ENCODE measurements at places on chromosomes 11 and 22.

DNA sequence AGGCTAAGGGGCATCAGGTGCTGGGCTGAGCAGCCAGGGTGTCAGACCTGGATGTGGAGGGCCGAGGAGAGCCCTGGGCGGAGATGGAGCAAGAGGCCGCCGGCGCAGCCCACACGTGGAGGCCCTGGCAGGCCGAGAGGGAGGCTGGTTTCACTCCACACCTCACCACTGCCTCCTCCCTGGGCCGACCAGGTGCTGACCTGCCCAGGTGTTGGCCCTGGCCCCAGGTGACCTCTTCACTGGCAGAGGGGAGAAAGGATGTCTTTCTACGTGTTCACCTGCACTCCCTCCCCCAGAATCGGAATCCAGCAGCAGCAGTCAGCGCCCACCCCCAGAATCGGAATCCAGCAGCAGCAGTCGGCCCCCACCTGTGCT lies 781 bp downstream of the ANO9 start:
- DNase-seq = no peak

DNA sequence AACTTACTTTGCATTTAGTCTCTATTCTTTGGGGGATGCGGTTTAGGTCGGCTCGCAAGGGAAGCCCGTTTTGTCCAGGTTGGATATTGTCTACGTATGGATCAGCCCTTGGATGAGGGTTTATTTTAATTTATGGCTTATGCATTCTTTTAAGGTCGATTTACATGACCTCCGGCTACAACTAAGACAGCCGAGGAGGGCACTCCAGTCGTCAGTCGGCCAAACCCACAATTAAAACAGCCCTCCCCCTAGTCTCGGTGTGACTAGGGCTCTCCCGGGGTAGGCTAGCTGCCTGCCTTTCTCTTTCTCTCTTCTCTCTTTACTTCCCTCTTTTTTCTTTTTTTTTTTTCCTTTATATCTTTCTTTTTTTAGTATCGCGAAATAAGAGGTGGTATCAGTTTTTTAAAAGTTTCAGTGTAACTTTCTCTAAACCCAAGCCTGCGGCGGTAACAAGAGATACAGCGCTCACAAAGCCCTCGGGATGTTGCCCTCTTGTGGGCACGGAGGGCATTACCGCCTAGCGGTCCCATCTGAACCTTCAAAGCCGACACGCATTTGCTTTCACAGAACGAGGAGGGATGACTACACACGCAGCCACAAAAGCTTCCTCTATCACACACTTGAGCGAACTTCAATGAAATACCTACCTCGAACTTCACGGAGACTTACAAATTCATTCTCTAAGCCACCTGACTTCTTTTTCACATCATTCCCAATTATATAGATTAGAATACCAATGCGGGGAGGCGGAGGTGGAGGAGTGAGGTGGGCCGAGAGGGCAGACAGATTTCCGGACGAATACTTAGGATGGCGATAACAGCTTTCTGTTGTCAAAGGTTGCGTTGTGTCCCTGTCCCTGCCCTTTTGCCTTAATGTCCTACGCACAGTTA lies 132.3 kb upstream of the C11orf58 start:
- peak; percentile 79 for DNase-seq

- no peak for DNase-seq
Observed at GRCh38 chr11:70672991-70673653, 274.8 kb downstream of the CTTN start.

DNA sequence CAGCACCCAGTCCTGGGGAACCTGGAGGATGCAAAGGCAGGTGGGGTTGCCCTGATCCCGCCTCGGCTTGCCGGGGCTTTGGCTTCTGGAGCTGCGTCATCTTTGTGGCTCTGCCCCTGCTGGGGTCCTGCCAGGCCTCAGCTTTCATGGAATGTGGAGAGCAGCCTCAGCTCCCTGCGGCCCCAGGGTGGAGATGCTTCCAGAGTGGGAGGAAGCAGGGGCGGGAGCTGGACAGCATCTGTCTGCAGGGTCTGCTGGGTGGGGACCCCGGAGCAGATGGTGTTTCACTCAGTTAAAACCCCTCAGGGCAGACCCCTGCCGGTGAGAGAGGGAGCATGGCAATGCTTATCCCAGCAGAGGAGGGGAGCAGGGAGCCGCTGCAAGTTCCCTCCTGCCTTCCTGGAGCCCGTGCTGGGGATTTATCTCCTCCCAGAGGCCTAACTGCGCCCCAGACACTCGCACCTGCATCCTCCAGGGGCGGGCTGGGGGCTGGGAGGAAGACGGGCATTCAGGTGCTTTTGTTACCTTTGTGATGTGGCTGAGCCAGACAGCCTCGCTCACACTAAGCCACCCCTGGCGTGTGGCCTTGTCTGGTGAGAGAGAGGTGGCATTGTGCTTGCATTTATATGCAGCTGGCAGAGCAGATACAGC lies 15.7 kb downstream of the GRIK4 start:
- DNase-seq = no peak

- DNase-seq = no peak
Observed at GRCh38 chr11:132409573-132410355, 1039.3 kb downstream of the NTM start.

GRCh38 chr11:103985041-103985440 lies 51.4 kb upstream of the DDI1 start:
- no peak for DNase-seq

DNA sequence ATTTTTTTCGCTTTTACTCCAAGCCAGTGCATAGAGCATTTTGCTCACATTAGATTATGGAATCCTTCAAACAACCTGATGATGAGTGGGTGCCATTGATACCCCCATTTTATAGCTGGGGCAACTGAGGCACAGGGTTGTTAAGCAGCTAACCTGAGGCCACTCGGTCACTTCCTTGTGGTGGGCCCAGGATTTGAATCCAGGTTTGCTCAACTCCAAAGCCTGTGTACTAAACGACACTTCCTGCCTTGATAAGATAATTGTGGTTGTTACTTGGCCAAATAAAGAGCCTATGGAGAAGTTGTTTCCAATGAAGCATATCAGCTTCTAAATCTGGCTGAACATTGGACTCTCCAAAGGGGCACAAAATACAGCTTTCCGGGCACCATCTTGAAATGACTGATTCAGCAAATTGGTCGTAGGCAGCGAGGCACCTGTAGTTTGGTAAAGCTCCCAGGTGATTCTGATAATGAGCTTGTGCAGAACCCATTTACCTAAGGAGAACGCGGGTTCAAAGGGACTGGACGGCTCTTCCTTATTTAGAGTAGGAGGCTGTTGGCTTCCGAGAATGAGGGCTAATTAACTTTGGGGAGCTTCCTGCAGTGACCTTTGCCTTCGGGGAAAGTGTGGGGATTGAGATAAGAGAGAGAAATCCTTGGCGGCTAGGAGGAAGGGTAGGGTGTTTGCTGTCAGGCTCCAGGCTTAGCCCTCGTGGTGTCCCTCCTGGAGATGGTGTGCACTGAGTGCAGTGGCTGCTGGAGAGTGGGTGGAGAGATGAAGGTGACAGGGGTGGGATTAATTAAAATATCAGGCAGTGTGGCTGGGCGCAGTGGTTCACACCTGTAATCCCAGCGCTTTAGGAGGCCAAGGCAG lies 17.5 kb upstream of the EHF start:
- DNase-seq = no peak

GRCh38 chr11:92875473-92875872 lies 94.0 kb upstream of the MTNR1B start:
- DNase-seq = no peak

GRCh38 chr11:94768602-94769541 lies 716 bp downstream of the AMOTL1 start:
- peak; percentile 5 for DNase-seq

DNA sequence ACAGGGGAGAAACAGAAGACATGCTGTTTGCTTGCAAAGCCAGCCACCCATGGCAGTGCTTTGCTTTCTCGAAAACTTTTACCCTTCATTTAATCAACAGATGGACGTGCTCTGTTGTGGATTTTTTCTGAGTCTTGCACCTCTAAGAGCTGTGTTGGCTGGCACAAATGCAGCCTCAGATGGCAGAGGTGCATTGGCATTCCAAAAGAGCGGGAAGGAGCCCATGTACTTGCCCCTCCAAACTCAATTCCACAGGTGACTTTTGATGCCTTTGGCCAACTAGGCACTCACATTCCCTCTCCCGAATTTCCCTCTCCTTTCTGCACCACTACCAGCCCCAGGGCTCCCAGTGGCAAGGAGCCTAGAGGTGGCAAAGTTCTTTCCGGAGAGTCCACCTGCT lies 1.2 kb downstream of the KIRREL3 start:
- DNase-seq = no peak

DNA sequence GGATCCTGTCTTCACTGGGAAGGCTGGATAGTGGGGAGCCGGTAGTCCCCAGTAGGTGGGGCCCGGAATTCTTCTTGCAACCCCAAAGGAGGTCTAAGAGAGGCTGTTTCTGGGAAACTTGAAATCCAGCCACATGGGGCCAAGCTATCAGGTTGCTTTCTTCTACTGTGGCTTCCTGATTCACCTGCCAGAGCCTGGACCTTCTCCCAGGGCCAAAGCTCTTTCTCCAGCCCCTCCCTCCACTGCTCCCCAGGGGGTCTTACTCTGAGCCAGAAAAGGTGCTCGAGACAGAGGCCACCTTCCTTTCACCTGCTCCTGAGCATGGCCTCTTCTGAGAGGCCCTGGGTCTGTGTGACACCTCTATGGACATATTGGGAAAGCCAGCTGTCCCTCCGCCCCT lies 9.1 kb downstream of the TST start:
- DNase-seq = no peak

DNA sequence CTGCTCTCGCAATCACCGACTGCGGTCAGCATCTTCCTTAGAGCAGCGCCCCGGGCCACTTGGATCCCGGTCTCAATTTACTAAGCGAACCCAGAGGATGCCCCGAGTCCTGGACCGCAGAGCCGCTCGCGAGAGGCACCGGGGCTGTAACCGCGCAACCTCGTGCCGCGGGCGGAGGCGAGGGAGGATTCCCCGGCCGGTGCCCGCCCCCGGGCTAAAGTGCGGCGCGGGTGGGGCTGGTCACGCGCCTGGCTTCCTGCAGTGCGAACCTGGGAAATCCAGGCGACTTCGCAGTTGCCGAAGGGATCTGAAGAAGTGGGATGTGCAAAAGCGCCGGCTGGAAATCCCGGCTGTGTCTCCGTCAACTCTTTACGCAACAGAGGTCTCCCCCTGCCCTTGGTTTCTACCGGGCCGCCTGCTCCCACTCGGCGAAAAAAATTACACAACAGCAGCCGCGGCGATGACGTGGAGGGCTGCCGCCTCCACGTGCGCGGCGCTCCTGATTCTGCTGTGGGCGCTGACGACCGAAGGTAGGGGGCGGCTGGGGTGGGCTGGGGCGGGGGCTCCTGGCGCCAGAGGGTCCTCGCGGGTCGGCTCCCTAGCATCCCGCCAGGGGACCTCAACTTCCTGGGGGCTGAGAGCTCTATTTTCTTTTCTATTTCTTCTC lies at the start of gene NCR3LG1:
TSS of gene NCR3LG1 (plus strand) at position 291 of the 667 bp plus-strand sequence. CDS start at position 461, 170 bp downstream.
- peak; percentile 38 for DNase-seq

DNA sequence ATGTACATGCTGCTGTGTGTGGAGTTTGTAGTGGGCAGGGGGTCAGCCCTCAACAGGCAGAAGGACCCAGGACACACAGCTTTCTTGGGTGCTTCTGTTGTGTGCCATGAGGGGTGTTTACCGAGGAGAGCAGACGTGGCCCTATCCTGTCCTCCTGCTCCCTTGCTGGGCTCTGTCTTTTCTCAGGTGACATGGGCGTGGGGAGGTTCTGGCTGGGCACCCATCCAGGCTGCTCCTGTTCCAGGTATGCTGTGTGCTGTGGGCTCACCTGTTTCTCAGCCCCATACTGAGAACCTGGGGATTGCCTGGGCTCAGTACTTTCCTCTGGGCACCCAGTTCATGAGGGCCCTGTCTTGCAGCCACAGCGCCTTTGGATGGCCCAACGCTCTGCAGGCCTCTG lies 23.3 kb downstream of the MICALL1 start:
- DNase-seq = no peak

GRCh38 chr11:87453531-87454089 lies 415.9 kb downstream of the TMEM135 start:
- no peak for DNase-seq

DNA sequence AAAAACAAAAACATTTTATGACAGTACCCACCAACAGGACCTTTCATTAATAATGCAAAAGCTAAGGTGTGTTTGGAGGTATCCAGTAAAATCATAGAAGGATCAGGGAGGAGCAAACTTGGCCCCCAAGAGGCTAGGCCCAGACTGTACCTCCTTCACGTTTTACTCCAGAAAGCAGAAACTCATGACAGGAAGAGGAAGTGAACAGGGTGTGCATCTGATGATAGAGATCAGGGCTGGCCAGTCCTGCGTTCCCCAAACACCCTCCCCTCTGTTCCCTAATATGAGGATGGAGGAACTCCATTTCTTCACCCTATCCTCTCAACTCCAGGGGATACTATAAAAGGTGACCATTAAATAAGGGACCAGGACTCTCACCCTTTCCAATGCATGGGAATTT lies 10.2 kb upstream of the MS4A12 start:
- no peak for DNase-seq

DNA sequence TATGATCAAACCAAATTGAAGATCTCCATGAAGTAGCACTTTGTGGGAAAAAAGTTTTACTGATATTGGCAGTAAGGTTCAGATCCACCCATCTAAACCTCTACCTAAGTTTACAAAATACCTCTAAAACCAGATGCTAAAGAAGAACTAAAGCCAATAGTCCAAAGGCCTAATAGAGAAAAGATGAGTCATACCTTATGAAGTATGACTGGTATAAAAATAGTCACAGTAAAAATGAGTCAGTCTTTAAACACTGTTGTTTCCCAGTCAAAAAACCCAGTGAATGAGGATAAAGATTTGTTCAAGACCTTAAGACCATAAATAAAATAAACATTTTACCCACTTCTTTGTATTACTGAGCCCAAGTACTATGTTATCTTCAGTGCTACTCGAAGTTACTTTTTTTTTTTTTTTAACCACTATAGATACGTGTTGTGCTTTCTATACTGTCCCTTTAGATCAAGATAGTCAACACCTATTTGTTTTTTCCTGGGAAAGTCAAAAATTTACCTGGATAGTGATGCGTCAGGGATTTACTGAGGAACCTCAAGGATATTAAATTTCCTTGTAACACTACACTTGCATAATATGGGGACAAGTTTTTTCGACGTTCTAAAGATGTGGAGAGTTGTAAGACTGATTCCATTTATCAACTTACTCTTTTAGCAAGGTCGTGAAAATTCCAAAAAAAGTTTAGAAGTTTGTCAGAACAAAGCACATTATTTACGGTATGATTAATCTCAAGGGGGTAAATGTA lies 87.3 kb downstream of the CCDC73 start:
- DNase-seq = no peak

DNA sequence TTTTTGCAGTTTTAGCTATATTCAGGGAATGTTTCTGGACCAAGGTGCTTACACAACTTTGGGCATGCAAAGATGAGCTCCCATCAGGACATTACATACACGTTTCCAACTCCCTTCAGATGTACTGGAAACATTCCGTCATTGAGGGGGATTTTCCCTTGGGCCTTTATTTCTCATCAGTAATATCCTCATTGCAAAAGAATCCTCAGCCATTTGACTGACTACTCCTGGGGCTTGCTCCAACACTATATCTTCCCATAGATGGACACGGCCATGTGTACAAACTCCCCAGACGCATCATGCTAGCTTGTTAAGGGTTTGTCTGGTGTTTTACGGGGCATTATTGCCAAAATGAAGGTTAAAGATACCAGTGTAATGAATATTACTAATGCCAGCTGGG lies 59.3 kb upstream of the NUP160 start:
- DNase-seq = no peak

- DNase-seq = no peak
Observed at GRCh38 chr11:77308838-77309237, 7.4 kb upstream of the GDPD4 start.

GRCh38 chr11:94662065-94662779 lies 95.1 kb downstream of the PIWIL4 start:
- no peak for DNase-seq

Data from stimulated activated naive B cell treated with anti-CD40 and anti-IgM and Interleukin-4, amounts not matched to agents 10 μg/mL and 1 μg/mL and 100 μg/mL, for 72 hours (primary cell).